ENCODE measurements at places on chromosomes 7 and 10.

DNA sequence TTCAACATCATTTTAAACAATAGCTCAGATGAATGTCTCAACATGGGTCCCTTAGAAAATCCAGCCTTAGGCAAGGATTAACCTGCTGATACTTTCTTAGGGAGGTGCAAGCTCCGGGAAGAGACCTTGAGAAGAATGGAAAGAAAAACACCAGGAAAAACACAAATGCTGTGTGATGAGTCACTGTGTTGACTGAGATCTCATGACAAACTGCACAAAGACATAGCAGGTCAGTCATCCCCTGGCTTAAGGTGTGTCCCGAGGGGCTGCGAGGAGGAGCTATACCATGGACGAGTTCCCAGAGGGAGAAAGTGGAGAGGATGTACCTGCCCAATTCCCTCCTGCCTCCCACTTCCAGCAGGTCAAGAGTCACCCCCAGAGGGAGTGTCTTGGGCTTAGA is 98.0 kb downstream of the TEX36 start:
- DNase-seq: no peak

- DNase-seq: no peak
Measured at GRCh38 chr10:5951721-5952407, 25.5 kb downstream of the IL15RA start.

DNA sequence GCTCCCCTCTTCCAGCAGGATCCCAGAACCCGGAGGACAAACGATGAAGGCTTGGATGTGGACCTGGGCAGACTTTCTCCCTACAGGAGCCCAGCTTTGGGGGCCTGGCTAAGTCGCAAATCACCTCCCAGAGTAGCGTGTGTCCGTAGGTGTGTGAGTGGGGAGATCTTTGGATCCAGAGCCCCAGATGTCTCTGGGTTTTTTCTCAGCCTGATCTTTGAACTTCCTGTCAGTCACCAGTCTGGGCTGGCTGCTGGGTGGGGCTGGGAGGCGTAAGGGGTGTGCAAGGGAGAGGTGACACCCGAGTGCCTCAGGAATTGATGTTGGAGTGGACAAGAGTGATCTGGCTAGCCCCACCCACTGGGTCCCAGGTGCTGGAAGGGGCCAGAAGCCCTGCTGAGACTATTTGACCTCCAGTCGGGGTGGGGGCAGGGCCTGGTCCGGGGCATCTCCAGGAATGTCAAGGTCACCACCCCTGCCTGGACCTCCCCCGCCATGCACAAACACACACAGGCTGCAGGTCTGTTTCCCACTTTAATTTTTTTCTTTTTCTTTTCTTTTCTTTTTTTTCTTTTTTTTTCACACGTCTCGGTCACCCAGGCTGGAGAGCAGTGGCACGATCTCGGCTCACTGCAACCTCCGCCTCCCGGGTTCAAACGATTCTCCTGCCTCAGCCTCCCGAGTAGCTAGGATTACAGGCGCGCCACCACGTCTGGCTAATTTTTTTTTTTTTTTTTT is at the start of gene MOGAT3:
MOGAT3 (minus strand) TSS at position 175 of the 738 bp plus-strand sequence. CDS start 182 bp downstream, outside the sequence.
- no peak for DNase-seq

DNA sequence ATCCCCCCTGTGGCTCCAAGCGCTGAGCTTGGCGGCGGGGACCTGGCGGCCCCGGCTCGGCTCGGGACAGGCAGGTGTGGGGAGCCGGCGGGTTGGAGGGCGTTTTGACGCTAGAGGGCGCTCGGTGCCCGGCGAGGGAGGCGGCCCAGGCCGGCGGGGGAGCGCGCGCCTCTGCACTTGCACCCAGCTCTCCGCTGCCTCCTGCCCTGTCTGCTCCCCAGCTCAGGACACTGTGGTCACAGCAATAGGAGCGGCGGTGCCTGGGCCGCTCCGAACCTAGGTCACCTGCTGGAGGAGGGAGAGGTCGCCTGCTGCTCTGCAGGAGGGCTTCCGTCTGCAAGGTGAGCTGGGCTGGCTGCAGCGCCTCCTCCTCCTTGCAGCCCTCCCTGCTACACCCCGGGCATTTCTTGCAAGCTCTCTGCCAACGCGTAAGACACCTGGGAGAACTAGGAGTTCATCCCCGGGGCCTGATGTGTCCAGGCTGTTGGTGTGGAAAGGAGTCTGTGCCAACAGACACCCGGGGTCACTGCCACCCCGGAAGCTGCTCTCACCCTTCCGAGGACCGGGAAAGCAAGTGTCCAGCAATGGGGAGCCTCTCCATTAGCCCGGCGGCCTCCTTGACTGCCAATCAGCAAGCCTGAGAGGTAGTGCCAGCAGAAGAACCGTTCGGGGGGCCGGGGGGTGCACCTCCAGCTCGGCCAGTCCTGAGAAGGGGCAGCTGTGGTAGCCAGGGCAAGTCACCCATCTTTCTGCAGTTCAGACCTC is 620.4 kb downstream of the GALNT17 start:
- DNase-seq: no peak

DNA sequence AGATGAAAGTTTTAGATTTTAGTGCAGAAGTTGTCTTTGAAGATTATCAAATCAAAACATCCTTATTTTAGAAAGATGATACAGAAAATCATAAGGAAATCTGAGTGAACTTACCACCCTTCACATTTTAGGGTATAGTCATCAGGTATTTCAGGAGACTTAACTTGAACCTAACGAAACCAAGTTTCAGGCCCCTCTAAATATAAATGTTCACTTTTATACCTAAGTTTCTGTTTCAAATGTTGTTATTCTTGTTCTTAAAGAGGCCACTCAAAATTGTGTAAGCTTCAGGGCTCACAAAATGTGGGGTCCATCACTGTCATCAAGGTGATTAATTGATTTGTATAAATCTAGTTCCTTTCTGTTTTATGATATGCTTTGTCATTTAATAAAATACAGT is 216.2 kb downstream of the KIAA1217 start:
- DNase-seq: no peak

DNA sequence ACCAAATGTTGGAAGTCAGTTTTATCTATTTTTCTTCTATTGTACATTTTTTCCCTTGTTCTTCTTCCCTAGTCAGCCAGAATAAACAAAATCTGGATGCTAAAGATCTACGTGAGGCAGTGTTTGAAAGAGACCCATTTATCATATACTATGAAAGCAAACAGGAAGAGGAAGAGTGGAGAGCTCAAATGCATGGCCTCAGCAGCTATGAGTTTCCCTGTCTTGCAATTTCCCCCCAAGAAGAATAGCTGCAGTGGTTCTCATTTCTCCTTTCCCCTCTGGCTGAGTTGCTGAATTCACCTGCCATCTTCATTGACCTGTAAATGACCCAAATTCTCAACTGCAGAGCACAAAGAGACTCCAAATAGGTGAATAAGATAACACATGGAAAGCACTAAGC is 347.1 kb upstream of the NRP1 start:
- no peak for DNase-seq

GRCh38 chr10:99784016-99784726 is 1.7 kb downstream of the ABCC2 start:
- DNase-seq: no peak

DNA sequence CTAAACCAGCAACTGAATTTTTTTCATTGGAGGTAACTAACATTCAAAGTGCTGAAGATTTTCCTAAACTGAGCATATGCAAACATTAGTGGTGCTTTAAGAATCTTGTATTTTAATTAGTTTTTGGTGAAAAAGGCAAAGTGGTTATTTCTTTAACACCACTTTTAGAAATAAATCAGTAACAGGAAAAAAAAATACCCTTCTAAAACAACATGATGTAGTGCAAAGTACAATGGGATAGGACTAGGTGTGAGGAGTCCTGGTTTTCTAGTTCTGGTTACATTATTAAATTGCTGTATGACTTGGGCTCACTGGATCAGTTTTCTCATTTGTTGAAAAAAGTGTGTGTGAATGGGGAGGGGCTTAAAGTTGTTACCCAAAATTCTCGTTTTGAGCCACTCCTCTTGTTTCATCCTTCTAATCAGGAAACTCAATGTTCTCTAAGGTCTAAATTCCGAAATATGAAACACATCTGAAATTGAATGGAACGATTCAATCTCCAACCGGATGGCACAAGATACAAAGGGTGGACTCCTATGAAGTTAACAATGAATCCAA is 1.8 kb downstream of the WASL start:
- DNase-seq: no peak

DNA sequence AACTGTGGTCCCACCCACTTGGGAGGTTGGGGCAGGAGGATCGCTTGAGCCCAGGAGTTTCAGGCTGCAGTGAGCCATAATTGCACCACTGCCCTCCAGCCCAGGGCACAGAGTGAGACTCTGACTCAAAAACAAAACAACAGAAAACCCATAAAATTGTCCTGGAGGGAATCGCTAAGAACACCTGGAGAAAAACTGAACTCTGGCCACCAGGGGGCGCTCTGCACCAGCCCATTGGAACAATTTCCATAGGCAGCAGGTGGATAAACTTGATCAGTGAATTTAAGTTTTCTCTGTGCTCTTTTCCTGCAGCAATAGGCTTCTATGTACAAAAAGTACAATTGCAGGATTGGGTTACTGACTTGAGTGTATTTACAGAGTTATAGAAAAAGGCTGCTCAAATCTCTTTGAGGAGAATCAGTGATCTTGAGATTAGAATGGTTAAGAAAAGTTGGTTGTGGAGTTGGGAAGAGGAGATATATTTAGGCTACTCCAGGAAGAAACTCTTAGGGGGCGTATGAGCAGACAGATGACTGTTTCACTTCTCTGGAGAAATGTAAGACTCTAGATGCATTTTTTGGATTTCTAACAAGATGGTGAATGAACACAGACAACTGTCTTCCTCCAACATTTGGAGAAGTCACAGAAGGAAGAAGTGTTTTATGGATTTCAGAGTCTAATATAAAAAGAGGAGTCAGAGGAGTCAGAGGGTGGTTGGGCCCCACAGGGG is 274.9 kb upstream of the GALNT17 start:
- DNase-seq: no peak

DNA sequence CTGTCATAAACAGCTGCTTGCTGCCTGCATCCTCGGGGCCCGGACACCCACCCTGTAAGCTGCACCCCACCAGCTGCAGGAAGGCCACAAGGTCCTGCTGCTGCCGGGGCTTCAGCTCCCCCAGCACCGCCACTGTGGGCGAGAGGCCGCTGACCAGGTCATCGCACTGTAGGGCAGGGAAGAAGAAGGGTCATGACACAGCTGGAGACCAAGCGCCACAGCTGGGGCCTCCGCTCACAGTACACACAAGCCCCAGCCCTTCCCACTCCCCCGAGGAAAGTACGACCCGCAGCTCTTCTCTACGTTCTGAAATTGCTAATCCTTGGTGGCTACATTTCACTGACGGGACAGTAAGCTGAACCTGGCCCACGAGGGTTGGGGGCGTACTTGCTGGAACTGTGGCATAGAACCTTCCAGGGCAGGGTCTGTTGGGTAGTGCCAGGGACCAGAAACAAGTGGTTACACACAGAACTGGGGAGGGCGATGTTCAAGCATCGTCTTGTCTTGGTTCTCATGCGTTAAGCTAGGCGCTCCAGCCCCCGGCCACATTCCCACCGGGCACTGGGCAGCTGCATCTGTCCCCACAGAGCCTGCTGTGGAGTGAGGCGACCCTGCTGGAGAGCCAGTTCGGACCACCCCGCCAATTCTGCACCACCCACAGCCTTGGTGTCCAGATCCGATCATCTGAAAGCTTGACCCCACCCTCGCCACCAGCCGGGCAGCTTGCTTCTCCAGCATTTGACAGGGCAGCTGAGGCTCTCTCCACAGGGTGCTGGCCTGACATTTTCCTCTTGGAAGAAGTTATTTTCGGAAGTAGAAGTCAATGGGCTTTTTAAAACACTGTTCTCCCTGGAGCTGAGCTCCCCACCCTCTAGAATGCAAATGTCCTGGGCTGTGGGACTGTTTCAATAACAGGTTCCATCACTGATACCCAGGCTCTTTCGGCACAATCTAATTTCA is 50.8 kb downstream of the GSDME start:
- DNase-seq: no peak

DNA sequence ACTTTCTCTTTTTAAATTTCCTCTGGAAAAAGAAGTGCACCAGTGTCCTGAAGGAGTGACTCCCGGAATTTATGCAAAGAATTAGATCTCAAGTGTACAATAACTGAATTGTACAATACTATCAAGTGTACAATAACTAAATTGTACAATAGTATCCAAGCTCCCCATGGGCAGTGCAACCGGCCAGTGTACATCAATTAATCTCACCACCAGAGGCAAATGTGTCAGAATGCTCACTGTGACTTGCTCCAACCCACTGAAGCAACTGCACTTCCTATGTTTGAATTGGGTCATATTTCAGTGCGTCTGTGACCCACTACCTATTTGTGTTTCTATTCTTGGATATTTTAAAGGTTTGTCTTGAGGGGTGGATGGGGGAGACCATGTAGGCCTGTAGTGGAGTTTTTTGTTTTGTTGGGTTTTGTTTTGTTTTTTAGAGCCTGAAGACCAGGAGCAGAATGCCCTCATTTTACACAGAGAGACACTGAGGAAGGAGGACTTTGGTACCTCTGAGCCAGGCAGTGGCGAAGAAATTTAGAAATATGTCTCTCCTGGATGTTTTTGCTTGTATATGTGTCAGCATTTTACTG is 78.5 kb upstream of the CTTNBP2 start:
- no peak for DNase-seq

DNA sequence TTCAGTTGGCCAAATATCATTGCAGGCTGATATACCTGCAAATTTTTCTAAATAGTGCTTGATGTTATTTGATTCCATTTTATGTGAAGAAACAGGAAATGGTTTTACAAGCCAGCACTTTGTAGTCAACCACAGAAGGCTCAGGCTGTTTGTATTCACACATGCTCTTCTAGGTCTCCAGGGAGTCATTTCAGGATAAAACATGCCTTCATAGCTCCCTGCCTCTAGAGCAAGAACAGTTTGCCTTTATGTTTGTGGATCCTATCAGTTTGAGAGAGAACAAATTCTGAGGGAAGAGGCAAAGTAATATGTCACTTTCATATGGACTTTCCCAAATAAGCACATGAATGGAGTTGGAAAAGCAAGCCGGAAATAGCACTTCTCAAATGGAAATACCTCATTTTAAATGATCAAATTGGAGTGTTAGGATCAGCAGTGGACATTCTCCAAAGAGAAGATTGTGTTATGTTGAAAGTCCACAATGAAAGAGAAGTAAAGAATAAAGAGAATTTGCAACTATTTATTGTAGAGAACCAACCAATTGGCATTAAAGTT is 277.6 kb downstream of the KCND2 start:
- no peak for DNase-seq

- DNase-seq: peak; percentile 56
Measured at GRCh38 chr7:155804897-155805825, 7.1 kb downstream of the SHH start.

DNA sequence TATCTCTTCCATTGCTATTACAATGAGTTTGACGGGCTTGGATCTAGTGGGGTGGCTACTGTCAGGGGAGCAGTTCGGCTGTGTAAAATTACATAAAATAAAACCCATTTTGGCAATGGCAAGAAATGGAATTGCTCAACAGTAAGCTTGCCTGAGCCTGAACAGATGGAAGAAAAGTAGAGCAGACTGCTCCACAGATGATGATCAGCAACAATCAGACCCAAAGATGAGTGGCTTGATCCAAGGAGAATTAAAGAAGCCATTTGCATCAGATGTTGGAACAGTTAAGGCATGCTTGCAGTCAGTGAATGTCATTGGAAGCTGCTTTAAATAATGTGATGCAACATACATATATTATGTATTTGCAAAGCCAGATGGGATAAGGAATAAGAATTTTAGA is 256.6 kb upstream of the SMIM30 start:
- no peak for DNase-seq

Measured in CD8-positive, alpha-beta T cell (primary cell).